ENCODE measurements at places on chromosomes 2 and 18.

DNA sequence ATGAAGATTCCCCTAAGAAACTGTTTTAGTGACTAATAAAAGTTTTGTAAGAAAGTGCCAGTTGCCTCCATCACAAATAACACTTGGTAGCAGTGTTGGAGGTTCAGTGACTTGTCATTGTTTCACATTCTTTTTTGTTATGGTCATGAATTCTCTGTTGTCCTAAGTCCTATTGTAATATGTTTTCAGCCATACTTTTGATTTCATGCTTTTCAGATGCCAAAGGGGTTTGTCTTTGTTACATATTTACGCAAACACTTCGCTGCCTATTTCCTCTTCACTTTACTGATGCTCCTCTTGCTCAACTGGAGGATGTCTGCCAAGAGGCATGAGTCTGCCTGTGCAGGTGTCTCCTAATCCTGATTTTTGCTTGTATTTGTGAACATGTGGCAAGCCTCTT, 66.6 kb downstream of the PHLPP1 start:
- DNase-seq = peak; percentile 59

DNA sequence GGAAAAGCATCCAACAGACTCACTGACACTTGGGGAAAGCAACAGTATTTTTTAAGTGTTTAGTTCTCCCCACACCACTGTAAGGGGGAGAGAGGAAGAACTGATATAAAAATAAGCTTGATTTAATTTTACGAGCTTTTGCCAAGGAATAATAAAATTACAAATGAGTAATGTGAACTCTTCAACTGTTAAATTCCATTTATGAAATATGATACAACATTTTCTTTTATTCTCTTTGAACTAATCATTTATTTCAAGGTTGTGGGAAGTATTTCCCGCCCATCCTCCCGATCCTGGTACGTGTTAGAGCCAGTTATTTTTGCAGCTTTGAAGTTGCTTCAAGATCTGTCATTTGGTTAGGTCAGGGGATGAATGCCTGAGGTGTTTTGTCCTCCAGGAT, 35.2 kb downstream of the WDPCP start:
- no peak for DNase-seq

DNA sequence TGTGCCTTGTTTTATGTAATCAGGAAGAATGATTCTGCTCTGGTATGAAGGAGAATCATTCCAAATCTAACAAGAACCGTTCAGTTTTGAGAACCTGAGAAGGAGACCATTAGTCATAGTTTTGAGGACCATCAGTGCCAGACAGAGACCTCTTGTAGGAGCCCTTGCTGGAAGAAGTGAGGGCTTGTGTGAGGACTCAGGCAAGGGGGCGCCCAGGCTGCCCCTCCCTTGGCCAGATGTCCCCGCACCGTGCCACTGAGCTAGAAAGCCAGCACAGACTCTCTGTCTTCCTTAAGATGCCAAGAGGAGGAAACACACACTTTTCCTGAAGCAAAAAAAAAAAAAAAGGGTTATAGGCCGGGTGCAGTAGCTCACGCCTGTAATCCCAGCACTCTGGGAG, 55.7 kb upstream of the SLC39A10 start:
- DNase-seq = no peak

- DNase-seq = no peak
These were observed 152.0 kb upstream of the RAB6C start for GRCh38 chr2:129827311-129828090.

DNA sequence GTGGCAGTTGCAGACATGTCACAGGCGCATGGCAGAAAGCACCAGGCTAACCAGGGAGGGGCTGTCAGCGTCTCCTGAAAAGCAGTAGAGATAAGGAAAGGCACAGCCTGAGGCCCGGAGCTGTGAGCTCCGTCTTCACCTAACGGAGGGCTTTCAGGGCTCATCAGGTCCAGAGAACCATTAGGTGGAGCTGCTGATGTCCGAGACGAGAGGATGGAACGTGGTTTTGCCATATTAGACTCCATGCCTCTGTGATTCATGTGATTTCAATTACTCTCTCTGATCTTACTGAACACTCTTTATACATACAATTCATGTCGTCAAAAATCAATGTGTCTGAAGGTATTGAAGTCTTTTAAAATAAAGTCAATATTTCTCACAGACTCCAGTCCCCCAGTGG, 120.3 kb upstream of the RAB6C start:
- no peak for DNase-seq

GRCh38 chr18:49638891-49639557, 77.2 kb downstream of the LIPG start:
- DNase-seq = no peak

DNA sequence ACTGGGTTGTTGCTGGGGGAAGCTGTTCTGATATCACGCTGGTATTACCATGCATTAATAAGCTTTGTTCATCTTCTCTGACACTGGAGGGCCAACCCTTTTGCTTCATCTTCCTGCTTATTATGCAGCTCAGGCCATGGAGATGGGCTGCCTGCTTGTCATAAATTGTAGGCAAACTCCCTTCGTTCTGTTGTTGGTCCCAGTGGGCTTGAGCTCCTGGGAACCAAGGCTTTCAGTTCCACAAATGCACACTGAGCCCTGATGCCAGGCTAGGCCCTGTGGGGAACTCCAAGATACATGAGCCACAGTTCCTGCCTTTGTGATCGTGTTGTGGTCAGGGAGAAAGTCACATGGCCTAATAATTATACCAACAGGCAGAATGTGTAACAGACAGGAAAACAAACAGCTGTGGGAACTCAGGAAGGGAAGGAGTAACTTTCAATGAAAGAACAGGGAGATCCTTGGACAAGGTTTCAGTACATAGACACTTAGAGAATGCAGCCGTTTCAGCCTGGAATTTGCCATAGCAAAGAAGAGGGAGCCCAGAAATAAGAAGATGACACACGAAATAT, 49.0 kb upstream of the BCL2L11 start:
- DNase-seq = peak; percentile 73

DNA sequence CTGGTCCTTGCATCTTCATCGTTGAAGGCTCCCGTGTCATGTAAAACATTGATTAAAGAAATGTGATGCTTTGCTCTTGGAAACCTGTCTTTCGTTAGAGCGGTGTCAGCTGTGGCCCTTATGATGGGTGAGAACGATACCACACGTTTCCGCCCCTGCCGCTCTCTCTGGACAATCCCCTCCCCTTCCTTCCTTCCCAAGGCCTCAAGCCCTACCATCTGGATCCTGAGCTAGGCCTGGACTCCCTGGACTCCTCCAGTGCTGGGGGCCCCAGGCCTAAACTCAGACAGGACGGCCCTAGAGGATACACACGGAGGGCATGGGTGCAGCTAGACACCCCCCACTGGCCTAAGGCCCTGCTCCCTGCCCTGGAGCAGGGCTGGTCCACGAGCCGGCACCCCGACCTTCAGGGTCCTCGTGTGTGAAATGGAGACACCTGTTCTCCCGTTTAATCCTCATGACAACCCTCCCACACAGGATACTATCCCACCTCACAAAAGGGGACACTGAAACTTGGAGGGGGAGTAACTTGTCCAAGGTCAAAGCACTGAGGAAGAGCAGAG, 13.2 kb downstream of the BIN1 start:
- no peak for DNase-seq

GRCh38 chr2:40975151-40975550, 523.3 kb upstream of the SLC8A1 start:
- DNase-seq = no peak

GRCh38 chr2:231177156-231178025, 21.0 kb upstream of the ARMC9 start:
- no peak for DNase-seq

DNA sequence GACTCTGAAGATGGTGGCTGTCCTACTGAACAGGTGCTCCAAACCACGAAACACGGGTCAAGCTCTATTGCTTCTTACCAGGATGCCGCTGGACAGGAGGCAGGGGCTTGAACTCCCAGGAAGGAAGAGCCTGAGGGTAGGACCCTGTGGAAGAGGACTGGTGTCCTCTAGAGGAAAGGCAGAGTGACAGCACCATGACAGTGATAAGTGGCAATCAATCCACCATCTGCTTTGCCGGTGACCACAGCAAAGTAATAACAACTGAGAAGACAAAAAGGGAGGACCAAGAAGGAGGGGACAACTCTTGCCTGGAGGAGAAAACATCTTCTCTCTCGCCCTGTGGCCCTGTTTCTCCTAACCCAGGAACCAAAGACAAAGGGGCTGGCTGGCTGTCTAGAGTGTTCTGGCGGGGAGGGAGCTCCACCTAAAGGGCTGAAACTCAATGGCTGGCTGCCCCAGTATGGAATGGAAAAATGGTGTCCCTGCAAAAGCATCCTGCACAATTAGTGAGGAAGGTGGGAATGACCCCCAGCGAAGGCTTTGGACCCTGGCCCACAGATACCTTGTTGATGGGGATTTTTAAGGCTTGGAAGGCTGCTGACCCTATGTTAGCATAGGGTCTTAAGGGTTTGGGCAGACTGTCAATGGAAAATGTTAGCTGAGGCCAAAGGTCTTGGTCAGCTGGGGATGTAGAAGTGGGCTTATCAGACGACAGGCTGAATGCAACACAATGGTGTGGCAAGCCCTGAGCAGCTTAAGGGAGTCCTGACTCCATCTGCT, 35.4 kb downstream of the PROC start:
- DNase-seq = peak; percentile 16

- no peak for DNase-seq
These were observed 786 bp downstream of the POLE4 start for GRCh38 chr2:74959106-74959751.

GRCh38 chr2:10985260-10985659, 73.5 kb downstream of the KCNF1 start:
- no peak for DNase-seq

DNA sequence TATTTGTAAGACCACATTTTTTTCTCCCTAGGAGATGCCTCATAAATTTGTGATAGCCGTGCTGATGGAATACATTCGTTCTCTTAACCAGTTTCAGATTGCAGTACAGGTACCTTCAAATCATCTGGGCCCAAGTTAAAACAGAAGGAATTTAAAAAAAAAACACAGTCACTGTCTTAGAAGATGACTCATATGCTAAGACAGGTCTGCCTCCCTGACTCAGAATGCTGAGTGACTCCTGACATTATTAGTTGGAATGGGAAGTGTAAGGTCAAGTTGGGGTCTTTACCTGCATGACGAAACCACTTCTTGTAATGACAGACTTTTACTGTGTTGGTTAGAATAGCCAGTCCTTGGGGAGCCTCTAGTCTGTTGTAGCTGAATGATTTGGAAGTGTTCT, 26.3 kb downstream of the RMC1 start:
- no peak for DNase-seq

DNA sequence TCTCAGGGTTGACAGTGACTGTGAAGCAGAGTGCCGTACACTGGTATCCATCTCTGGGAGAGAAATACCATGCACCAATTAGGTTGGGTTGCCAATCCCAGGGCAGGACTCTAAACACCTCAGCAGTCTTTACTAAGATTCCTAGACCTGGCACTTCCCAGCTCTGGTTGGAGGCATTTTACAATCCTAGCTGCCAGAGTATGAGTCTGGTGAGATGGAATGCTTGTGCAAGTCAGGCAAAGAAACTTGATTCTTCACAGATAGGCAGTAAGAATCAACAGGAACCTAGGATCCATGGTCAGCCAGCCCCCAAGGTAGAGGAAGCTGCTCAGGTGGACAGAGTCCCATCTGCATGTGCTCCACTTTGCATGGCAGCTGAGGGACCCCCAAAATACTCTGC, 6.0 kb upstream of the UGT1A5 start:
- no peak for DNase-seq

DNA sequence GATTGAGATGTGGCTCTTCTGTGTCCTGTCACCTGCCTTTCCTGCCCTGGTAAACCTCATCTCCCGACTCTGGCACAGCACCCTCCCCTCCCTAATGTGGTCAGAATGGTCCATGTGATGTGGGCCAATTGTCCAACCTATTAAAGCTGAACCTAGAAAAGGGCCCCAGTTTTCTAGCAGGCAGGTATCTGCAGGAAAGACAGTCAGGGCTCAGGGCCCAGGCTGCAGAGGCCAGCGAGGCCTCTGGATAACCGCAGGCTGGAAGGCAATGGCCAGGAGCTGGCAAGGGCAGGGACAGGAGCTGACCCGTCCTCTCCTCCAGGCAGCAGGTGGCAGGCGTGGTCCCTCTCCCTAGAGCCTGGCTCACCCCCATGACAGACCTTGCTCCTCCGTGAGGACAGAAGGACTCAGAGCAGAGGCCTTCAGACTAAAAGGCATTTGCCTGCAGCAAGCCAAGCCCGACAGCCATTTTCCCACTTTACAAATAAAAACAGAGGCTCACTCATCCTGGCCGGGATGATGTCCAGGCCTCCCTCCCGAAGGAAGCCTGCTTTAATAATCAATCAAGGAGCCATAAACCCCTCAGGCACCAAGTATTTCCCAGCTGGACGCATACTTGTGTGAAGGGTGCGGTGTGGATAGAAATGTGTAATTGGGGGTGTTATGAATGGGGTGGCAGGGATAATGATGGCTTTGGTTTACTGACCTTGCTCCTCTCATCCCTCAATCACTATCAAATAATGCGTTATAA, 107.1 kb downstream of the TWIST2 start:
- DNase-seq = peak; percentile 24

- DNase-seq = no peak
These were observed 15.4 kb upstream of the OTOS start for GRCh38 chr2:240155745-240156390.

DNA sequence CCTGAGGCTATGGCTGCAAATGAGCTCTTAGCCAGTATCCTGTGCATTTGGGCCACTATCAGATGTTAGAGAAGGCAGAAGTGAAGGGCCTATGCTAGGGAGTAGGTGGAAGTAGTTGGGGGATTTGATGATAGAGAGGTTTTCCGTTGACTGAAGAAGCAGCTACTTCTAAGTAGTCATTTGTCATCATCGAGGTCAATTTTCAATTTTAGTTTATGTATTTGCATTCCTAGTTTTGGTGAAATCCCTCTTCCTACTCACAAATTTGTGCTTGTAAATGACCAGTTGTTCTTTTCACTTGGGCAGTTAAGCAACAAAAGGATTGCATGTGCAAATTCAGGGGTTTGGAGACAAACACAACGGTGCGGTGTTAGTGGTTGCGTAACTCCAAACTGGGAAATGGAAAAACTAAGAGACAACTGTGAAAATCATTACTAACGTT, 48.5 kb upstream of the PELI1 start:
- DNase-seq = no peak

- peak; percentile 76 for DNase-seq
These were observed 35.8 kb downstream of the MTCL1 start for GRCh38 chr18:8741117-8741516.

- peak; percentile 40 for DNase-seq
These were observed 1.4 kb downstream of the EHBP1 start for GRCh38 chr2:62706721-62707521.

- DNase-seq = no peak
These were observed 15.3 kb downstream of the SGPP2 start for GRCh38 chr2:222439692-222440091.

DNA sequence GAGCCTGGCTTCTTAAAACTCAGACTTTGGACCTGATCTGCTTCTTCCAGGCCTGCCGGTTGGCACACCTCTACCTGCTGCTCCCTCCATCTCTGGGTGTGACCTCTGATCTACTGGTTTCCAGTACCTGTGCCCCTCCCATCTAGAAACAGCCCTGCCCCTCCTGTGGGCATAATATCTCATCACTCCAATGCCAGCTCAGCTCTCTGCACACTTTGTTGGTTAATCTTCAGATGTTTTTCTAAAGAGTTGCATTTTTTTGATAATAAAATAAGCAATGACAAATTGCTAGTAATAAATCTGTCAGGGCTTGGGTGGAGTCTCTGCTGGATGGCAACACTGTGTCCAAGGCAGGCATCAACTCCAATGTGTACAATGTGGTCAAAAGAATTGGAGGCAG, 89.6 kb upstream of the PPP1CB start:
- peak; percentile 51 for DNase-seq

Measured in NCI-H69 (cell line).